ENCODE measurements at places on chromosomes 11 and 22.

GRCh38 chr11:120540744-120541465 lies 29.4 kb downstream of the GRIK4 start:
- no peak for DNase-seq

GRCh38 chr22:40685406-40685805 lies 6.1 kb downstream of the MCHR1 start:
- no peak for DNase-seq

- no peak for DNase-seq
These were observed 217.8 kb upstream of the TBCEL start for GRCh38 chr11:120805960-120806555.

DNA sequence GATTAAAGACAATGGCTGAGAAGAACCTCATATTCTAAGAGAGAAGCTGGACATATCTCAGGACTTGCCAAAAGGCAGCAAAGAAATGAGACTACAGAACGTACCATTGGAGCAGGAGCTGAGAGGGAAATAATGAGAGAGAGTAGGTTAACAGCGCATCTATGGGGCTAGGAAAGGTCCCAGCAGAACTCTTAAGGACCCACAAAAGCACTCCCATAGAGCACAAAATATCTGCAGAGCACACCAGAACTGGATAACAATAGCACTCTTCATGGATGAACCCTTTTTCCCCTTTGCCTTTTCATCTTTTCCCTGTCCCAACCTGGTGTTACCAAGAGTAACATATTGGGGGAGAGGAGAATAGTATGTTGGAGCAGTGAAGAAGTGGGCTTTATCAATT lies 245.8 kb downstream of the METTL15 start:
- no peak for DNase-seq

DNA sequence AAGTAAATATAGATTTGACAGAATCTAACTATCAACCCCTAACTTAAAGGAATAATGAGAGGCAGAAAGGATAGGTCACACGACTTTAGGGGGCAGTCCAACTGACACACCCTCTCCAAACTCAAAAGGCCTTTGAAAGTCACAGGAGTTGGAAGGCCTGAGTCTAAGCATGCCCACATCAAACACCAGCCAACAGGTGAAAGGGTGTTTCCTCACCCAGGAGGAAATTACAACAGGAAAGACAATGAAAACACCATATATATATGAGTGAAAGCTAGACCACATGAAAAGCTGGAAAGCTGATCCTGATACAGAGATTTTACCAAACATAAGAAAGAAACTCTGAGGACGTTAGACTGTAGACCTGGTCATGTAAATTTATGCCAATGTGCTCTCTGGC lies 10.5 kb upstream of the DEPDC7 start:
- DNase-seq = no peak

DNA sequence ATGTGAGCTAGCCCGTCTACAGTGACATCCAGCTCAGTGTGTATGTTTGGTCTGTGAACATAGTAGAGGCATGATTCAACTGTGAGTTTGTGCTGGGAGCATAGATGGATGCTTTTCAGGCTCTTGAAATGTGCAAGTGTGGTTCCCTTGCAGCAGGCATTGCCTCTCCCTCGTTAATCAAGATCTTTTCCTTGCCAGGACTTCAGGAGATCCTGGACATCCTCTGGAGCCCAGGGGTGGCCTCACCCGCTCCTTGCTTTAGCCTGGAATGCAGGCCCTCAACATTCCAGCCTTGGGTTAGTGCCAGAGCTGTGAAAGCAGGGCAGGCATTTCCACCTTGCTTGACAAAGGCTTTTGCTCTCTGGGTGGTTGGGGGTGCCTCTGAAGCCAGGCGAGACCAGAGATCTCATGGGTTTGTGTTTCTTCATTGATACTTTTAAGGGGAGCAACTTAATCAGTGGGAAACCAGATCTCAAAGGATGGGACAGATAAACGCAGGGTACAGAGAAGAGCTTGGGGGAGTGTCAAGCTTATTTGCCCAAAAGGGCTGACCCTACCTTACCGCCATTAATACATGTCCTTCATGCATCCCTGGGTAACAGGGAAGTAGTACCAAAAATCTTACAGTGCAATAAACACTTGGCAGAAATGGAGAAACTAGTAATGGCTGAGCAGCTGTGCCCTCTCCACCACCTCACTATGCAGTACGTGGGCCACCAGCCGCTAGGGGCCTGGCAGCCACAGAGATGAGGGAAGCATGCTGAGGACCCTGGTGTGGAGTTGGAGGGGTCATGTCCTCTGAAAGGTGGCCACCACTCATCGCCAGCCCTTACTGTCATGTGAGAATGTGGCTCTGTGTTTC lies 72.1 kb downstream of the PTPRJ start:
- DNase-seq = no peak

GRCh38 chr11:126404367-126404766 lies 48.9 kb downstream of the ST3GAL4 start:
- no peak for DNase-seq

- no peak for DNase-seq
These were observed 7.6 kb upstream of the MSANTD2 start for GRCh38 chr11:124807660-124808270.

GRCh38 chr11:68352591-68352990 lies 40.2 kb downstream of the LRP5 start:
- no peak for DNase-seq

- DNase-seq = no peak
These were observed 30.7 kb downstream of the SHISAL1 start for GRCh38 chr22:44281768-44282637.

- no peak for DNase-seq
These were observed 77.5 kb upstream of the ALX4 start for GRCh38 chr11:44387415-44387814.

- no peak for DNase-seq
These were observed 81.0 kb downstream of the TRMU start for GRCh38 chr22:46416520-46416871.

DNA sequence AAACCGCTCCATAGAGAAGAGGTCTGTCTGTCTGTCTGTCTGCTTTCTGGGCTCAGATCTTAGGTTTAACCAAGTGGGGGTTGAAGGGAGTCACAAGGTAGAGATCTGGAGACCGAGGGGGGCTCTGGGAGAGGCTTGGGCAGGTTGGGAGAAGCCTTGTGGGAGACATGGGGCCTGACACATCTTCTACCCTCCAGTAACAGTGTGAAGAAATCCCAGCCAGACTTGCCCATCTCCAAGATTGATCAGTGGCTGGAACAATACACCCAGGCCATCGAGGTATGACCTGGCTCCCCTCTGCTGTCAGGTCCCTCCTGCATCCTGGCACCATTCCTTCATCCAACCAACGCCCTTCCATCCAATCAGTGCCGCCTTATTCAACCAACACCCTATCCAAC lies 7.4 kb downstream of the PRR33 start:
- DNase-seq = no peak

DNA sequence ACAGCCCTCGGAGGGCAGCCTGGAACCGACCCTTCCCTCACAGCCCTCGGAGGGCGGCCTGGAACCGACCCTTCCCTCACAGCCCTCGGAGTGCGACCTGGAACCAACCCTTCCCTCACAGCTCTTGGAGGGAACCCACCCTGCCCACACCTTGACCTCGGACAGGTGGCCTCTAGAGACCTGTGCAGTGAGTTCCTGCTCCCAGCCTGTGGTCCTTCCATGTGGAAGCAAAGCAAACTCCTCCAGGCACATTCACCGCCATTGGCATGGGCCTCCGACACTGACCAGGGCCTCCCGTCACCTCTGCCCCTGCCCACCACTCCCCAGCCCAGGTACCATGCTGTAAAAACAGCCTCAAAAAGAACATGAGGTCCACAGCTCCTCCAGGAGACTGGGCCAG lies 272.1 kb downstream of the BRD1 start:
- no peak for DNase-seq

GRCh38 chr22:45179276-45180049 lies 15.7 kb downstream of the NUP50 start:
- DNase-seq = no peak

- no peak for DNase-seq
These were observed 314.9 kb downstream of the MIAT start for GRCh38 chr22:26972286-26972685.

GRCh38 chr11:79366218-79366617 lies 74.6 kb downstream of the TENM4 start:
- no peak for DNase-seq

DNA sequence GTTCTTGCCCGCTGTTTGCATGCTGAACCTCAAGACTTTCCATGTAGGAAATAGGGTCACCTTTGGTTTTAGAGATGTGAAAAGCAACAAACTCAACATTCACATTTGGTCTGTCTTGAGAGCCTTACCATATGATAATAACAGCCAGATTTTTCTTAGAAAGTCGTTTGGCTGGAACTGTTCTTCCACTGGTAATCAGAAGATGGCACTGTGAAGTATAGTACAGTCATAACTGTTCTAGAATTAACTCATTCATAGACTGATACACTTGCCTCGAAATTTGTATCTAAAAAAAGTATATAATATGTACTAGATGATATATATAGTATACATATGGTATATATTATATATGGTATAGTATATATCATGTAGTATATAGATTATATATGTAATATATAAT lies 12.3 kb downstream of the LUZP2 start:
- DNase-seq = no peak

DNA sequence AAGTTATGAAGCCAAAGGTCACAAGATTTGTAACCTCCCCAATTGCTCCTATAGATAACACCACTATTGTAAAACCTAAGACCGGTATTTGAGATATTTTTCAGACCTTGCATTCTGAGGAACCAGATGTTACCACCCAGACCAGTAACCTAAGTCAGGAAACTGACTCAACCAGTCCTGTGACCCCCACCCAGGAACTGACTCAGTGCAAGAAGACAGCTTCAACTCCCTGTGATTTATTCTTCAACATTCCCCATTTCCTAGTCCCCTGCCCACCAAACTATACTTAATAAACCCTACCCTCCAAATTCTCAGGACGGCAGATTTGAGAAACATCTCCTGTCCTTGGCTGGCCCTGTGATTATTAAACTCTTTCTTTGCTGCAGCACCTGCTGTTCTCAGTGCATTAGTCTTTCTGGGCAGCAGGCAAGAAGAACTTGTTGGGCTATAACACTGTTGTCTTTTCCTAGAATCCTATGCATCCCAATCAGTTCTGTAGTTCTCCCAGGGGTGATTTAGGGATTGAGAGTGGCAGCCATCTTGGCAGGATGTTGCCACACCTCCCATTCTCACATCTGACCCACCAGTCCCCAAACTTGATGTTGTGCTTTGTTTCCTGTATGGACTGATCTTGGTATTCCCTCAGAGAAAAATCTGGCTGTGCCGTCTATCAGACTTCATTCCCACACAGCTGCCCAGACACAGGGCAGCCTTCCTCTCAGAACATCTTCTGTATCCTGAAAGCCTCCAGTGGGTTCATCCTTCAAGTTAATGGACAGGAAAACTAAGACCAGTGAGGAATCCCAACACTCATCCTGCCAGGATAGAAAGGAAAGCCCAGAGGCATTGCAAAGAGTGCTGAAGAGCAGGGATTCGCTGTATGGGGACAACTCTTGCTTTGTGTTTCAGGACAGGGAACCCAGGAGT lies 104.0 kb downstream of the PDE2A start:
- DNase-seq = no peak

GRCh38 chr11:129018991-129019390 lies 76.3 kb upstream of the TP53AIP1 start:
- no peak for DNase-seq

- no peak for DNase-seq
These were observed 2.5 kb upstream of the ADM start for GRCh38 chr11:10302359-10302743.

DNA sequence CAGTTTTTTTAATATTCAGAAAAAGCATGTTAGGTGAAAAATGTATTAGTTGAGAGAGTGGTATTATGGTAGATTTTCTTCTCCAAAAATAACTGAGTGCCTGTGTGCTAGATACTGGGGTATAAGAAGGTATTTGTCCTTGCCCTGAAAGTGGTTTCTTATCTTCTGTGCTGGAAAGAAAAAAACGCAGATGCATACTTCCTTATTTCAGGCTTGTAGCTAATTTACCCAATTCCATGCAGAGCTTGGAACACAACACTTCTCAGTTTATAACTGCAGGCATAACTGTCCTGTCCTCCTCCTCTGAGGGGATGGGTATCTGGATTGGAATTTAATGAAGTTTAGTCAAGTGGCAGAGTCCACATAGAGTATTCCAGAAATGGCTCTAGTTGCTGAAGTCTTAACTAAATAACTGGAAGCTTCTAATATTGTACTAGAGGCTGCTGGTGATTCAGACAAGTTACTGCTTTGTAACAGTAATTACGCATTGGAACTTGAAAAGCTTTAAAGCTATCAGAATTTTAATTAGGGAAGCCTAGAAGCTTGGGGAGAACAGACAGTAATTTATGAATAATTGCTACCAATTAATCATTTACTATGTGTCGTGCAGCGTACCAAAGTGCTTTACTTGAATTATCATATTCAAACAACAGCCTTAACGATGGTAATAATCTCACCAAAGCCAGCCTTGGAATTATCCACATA lies 12.7 kb upstream of the C11orf91 start:
- no peak for DNase-seq

- no peak for DNase-seq
These were observed 17.4 kb downstream of the TST start for GRCh38 chr22:37001826-37002225.

GRCh38 chr11:73465871-73466270 lies 89.7 kb downstream of the RELT start:
- DNase-seq = no peak

DNA sequence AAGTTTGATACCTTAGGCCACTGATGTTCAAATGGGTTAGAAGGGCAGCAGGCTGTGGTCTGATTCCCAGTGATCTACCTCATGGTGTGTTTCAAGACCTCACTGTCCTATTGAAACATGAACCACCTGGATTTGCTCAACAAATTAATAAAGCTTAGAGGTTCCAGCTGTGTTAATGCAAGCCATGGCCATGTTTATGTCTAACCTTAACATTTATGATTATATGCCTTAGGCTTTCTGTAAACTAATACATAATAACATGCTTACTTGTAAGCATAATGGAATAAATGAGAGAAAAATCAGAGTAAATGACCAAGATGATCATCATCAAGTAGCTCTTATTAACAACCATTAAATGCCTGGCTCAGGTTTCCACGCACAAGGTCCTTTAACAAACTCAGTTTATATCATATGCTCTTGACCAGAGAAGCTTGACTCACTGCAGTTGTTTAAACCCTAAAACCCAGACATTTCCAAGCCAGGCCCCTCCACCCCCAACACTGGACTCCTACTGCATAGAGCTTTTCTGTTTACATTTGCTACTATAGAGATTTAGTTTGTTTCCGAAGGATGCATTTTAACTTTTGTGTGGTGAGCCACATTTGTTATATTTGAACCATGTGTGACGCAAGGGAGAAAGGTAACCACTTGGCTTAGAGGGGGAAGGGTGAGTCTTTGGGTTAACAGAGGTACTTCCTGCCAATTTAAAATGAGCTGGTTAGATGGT lies 43.7 kb downstream of the KREMEN1 start:
- DNase-seq = no peak

- DNase-seq = no peak
These were observed 427.9 kb upstream of the CCDC179 start for GRCh38 chr11:23288003-23288783.
